Stimulated activated CD4-positive, alpha-beta T cell treated with anti-CD3 and anti-CD28 coated beads, Interleukin-4, amount 100 ng/mL, for 48 hours (primary cell): ENCODE measurements at places on chromosomes 3 and 15.

DNA sequence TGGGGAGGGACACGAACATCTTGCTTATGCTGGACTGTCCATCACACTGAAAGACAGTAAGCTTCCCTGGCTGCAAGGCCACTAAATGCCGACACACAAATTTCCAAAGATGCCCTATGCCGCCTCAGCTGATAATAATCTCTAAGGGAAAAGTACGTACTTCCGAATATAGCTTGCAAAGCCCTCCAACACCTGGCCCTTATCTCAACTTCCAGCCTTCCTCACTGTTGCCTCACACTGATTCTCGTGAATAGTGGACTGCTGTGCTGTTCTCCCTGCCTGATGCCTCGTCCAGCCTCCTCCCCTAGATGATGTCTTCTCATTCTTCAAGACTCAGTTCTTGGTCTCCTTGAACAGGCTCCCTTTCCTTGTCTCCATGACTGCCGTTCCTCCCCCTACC, 72.3 kb downstream of the CD47 start:
- DNase-seq = no peak

DNA sequence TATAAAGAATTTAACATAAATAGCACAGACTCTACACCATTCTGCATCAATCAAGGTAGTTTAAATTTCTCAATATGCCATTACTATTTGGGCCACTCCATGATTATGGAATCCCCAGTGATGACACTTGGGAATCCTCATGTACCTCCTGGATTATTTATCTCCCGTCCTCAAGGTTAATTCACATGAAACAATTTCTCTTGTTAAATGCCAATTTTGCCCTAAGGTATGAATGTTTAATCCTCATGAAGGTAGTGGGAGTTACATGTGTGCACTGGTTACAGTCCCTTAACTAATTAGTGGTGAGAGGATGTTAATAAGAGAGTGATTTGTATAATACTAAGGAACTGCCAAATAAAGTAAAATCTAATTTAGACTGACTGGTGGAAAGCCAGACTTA, 372.3 kb upstream of the MDFIC2 start:
- DNase-seq = no peak

GRCh38 chr3:23612296-23612891, 193.4 kb upstream of the UBE2E1 start:
- DNase-seq = no peak

DNA sequence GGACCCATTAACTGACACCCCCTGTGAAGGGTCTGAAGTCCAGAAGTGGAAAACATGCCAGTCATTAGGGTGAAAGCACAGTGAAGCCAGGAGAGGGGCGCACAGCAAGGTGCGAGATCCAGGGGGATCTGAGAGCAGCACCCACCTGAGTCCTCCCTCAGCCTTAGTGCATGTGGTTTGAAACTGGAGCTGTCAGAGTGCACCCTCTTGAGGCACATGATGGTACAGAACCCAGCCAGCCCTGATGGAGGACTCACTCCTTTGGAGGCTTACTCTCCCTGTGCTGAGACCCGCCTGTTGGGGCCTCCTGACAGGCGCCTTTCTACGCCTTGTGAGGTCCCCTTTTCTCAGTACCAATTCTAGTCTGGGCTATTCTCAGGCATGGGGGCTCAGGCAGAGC, 77.8 kb downstream of the IL20RB start:
- no peak for DNase-seq

GRCh38 chr15:99485992-99486370, 79.8 kb upstream of the MEF2A start:
- no peak for DNase-seq

- peak; percentile 23 for DNase-seq
Observed at GRCh38 chr3:16828815-16829214, 55.9 kb upstream of the PLCL2 start.

DNA sequence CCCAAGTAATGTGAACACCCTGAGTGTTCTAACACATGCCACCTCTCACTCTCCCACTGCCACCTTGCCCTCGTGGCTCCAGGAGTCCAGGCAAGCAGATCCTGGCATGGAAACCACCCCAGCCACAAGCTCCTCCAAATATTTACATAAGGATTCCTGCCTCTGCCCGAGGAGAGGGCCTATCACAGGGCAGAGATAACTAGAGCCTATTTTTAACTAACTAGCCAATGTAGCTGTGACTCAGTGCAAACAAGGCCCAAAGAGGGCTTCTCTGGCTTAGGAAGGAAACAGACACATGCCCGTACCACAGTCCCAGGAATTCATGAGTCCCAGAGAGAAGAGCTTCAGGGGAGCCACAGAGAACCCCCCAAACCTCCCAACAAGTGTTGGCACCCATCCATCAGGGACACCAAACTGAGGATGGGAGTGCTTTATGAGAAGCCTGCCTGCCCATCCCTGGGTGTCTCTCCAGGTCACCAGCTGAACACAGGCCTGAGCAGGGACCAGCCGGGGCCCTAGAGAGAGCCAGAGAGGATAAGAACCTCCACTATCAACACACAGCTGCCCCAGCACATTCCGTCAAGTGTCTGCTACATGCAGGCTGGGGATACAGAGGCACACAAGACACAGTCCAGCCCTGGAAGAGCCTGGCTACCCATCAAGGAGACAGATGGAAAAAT, 9.2 kb downstream of the FYCO1 start:
- DNase-seq = no peak

DNA sequence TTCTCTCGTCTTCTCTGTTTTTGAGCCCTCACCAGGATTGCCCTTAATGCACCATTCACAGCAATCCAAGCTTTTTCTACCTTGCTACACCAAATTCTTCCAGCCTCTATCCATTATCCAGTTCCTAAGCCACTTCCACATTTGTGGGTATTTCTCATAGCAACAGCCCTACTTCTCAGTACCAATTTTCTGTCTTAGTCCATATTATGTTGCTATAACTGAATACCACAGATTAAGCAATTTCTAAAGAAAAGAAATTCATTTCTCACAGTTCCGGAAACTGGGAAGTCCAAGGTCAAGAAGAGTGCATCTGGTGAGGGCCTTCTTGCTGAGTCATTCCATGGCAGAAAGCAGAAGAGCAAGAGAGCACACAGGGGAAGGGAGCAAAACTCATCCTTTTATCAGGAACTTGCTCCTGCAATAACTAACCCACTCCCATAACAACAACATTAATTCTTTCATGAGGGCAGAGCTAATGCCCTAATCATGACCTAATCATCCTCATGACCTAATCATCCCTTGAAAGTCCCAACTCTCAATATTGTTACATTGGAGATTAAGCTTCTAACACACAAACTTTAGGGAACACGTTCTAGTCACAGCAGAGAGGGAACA, 9.7 kb upstream of the EIF1B start:
- DNase-seq = no peak

DNA sequence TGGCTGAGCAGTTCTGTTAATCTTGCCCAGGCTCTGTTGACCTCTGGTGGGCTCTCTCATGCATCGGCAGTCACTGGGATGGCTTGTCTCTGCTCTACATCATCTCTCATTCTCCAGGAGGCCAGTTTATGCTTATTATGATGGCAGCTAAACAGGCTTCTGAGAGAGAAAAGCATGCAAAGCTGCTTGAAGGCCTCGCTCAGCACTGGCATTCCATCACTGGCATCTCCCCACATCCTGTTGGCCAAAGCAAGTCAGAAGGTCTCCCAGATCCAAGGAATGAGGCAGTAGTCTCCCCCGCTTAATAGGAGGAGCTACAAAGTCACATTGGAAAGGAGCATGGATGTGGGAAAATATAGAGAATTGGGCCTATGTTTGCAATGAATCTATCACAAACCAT, 212.6 kb downstream of the ZNF621 start:
- DNase-seq = no peak
